ENCODE measurements at places on chromosomes 13 and 19.

- no peak for DNase-seq
Observed at GRCh38 chr13:77737583-77738200, 40.2 kb downstream of the SLAIN1 start.

GRCh38 chr13:19952850-19953249 lies 5.7 kb upstream of the ZMYM2 start:
- DNase-seq = no peak

DNA sequence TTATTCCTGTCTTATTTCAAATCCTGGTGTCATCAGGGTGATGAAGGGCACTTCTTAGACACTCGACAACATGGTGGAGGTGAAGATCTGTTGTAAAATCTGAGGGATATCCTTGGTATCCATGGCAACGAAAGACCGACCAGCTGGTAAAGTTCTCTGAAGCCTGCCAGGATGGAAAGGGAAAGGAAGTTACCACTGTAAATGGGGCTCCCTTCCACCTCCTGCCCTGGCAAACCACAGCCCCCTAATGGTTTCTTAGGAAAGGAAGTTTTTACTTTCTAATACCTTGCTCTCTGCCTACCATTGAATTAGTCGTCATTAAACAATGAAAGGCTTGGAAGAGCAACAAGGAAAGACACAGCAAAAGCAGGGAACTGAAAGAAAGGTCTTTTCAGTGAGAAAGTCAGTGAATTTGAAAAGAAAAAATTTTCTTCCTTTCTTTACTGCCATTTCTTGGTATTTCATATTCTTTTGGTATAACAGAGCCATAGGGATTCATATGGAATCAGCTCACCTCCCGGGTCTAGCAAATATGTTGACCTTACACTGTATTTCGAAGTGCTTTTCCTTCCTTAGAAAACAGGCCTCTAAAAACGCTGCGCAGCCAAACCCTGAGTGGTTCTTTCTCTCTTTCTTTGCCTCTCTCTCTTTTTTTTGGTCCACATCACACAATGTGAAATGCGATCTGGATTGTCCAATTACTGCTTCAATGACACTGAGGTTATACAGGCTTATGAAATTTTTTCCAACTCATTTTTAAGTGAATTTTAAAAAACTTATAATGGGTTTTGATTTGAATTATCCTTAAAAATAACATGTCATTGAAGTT lies 111.0 kb downstream of the RGCC start:
- DNase-seq = no peak

GRCh38 chr13:35818633-35819067 lies 312.5 kb downstream of the DCLK1 start:
- DNase-seq = no peak

GRCh38 chr13:98365302-98365701 lies 188.2 kb upstream of the RNF113B start:
- no peak for DNase-seq

All from stimulated activated CD4-positive, alpha-beta T cell treated with anti-CD3 and anti-CD28 coated beads, Interleukin-2, amount 100 ng/mL, for 48 hours (primary cell).